ENCODE measurements at places on chromosomes 3 and 15.

- no peak for DNase-seq
Measured at GRCh38 chr3:153818338-153818737, 302.9 kb upstream of the ARHGEF26 start.

DNA sequence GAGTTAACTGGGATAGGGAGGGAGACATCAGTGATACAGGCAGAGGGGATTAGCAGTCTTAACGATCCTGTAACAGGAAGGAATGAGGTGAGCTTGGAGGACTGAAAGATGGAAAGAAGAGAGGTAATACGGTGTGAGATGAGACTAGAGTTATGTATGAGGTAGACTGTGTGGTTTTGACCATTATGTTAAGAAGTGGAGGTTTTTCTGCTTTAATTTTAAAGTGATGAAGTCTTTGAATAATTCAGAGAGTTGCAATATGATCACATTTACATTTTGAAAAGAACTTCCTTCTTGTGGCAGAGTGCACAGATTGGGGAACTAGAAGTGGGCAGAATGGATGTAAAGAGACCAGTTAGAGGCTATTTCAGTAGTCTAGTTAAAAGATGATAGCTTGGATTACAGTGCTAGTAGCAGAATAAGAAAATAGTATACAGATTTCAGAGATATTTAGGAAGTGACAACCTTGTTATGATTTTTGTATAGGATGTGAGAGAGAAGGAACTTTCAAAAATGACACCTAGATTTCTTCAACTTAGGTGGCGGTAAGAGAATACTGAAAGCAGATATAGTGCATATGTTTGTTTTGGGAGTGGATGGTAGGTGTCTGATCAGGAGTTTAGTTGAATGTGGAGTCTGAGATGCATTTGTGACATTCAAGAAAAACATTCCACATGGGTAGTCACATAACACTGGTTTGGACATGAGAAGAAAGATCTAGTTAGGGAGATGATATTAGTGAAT lies 40.5 kb downstream of the STT3B start:
- no peak for DNase-seq

DNA sequence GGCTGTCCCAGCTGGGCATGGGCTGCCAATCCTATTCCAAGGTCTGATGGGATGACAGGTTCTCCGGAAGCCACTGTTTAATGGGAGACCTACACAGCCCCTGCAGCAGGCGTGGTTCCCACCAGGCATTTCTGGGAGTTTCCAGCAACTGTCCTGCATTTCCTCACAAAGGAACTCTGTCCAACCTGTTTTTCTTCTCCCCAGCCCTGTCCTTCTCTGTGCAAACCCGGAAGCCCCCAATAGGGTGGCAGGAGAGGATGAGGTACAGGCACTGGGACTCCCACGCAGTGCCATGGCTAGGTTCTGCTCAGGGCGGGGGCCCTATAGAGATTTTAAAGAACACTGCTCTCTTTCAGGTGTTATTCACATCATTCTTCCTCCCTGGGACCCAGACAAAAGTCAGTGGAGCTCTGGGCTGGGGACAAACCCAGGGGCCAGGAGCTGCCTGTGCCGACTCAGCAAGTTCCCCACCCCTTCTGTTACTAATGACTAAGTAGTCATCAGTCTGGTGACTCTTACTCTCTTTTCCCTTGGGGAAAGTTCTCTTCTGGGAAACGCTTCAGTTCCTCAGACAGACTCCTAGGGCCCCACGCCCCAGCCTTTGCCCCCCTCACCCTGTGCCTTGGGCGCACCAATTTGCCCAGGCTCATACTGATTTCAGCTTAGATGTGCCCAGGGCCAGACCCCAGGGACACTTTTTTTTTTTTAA lies 97.7 kb downstream of the CD47 start:
- no peak for DNase-seq

DNA sequence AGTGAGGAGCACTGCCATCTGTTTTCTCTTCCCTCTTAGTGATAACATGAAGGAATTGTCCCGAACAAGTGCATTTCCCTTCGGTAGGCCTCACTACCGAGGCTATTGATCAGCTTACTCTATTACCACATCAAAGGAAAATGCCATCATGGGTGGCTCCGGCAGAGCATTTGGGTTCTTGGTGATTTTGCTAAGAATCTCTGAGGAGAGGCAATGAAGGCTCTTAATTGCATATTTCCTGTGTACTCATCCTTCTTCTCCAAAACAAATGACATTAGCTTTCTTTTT lies 35.3 kb downstream of the CHRD start:
- DNase-seq: no peak

DNA sequence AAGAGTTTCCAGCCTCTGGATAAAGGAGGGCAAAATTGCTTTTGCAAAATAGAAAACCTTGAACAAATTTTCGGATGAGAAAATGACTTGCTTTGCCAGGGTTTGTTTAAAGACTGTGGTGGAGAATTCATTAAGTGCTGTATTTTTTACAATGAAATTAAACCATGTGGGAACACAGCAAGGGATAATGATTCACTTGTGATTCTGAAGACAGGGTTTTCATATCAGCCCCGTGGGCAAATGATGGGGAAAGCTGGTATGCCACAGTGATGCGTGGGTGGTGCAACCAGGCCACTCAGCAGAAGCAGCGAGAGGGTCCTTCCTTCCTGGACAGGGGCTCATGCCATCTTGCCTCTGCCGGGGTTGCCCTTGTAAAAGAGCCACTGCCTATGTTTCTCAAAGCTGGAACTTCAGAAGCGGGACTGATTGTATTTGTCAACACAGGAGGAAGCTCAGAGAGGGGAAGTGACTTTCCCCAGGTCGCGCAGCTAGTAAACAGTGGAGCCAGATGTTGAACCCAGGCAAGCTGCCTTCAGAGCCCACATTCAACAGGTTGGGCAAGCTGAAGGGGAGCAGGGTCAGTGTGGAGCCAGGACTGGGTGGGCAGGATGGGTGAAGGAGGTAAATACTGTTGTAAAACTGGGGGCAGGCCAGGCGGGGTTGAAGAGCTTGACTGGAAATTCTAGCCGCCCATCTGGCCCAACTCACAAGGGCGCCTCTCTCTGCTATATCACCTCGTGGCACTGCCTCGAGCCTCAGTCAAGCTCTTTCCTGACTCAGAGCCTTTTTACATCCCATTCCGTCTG lies 79.1 kb downstream of the TOP2B start:
- DNase-seq: no peak

DNA sequence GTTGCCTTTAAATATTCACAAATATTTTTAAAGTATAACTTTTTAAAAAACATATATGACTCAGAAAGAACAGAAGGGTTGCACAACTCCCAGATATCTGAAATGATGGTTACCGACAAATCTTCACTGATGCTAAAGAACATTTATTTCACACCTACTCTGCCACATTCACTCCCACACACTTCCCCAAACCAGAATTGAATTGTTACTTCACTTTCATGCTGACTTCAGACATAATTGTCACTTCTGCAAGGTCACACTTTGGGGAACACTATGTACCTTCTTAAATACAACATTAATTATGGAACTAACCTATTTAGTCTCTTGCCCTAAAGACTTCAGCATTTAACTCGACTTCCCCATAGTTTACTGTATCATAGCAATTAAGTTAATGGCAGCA lies 795.1 kb downstream of the FHIT start:
- DNase-seq: no peak

GRCh38 chr3:70811880-70812279 lies 499.4 kb upstream of the MDFIC2 start:
- no peak for DNase-seq

GRCh38 chr15:67406257-67406861 lies 114.6 kb upstream of the C15orf61 start:
- DNase-seq: no peak

DNA sequence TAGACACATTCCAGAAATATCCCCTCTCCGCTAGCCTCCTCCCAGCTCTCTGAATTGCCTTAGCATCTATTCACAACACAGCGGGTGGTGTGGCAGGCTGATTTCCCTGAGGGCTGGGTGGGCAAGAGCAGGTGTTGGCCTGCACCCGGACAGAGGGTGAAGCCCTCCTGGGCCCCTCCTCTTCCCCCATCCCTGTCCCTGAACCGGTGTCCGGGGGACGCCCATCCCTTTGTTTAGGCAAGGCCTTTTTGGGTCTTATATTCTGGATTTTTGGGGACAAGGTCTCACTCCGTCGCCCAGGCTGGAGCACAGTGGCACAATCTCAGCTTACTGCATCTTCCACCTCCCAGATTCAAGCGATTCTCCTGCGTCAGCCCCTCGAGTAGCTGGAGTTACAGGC lies 55.2 kb upstream of the KLHL25 start:
- DNase-seq: no peak

DNA sequence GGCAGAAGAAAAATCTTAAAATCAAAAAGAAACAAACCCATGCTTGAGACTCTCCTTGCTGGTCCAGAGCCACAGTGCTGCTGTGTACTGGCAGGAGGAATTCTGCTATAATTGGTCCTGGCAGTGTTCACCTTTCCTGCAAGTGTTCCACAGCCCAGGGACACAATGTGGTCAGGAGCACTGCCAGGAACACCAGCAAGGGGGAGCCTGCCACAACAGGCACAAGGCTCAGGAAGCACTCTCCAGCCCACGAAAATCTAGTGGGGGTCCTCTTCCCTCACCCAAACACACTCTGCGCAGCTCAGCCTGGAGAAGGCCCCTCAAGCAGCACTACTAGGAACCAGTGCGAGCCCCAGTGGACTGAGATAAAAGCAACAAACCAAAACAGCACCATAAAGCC lies 92.9 kb downstream of the UBE3A start:
- no peak for DNase-seq

- DNase-seq: no peak
Measured at GRCh38 chr3:188267790-188268335, 113.9 kb downstream of the LPP start.

DNA sequence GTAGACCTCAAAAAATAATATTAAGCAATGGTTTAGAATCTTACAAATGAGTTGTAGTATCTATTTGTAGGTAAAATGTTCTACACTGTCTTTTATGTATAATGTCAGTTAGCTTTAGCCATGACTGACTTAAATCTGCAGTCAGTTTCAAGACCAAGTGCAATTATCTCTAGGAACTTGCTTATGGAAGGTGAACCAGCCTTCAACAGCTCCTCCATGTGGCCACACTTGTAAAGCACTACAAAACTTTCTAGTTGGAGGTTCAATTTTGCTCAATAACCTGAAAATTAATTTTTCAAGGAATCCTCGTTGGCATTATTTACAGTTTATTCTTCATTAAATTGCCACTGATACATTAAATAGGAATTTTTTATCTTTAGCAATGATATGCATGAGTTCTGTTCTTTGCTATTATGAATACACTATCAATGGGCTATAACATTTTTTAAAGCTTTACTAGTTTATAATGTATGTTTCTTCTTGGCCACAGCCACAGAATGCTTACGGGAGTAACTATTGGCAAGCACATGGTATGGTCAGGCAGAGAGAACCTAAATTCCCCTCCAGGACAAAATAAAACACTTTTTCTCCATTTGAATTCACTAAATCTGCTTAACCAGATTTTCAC lies 315.3 kb upstream of the UBE2E2 start:
- peak; percentile 41 for DNase-seq

DNA sequence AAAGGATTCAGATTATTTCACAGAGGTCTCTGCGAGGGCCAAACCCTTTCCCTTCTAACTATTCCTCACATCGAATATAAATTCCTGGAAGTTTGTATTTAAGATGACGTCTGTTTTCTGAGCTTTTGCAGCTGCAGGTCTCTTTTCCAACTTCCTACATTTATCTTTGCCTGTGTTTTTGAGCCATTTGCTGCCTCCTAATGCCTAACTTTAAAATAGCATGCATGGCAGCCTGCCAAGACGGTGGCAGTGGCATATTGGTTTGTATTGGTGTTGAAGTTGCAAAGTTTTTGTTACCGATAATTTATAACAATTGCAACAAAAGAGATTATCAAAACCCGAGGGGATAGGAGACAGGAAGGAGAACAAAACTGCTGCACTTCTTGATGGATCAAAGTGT lies 187.1 kb upstream of the DNAJC19 start:
- DNase-seq: no peak

DNA sequence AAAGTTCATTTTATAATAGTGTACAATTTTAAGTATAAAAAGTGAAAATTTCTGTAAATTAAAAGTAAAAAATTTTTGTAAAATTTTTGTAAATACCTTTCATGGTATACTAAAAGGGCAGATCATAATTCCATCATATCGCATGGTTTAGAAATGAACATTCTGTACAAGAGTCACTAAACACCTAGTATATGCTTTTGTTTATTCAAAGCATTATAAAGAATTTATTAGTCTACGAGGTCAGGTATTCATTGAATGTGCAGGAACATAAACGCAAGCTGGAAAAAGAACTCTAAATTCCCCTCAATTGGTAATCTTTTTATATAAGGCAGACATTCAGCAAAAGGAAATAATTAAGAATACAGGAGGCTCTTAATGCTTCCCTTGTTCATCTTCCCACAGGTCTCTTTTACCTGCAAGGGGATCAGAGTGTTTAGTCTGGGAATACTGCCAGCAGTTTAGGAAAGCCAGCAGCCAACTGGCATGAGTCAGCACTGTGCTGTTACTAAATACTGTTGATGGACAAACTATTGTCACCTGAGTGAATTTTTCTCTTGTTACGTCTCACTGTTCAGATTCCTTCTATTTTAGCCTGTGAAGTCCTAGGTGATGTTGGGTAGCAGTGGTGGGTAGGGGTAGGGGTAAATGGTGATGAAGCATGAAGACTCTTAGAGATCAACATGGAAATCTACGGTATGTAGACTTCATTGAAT lies 70.1 kb downstream of the UQCC5 start:
- peak; percentile 4 for DNase-seq

GRCh38 chr3:87898971-87899370 lies 159.8 kb downstream of the CGGBP1 start:
- DNase-seq: no peak

GRCh38 chr3:4756855-4757574 lies 222.2 kb upstream of the BHLHE40 start:
- no peak for DNase-seq

- no peak for DNase-seq
Measured at GRCh38 chr3:59774000-59774399, 724.2 kb upstream of the CFAP20DC start.

DNA sequence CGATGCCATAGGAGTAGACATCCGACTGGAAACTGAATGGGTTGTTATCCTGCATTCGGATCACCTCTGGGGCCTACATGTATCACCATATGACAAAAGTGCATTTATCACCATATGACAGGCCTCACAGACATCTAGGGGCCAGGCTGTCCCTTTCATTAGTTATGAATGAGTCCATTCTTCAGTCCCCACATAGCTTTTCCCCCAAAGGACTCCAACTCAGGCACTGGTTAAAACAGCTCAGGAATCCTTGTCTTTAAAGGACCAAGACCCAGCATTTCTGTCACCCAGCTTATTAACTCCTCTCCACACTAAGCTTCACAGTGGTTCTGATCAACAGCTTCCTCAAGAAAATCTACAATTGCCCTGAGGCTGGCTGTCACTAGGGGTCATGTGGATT lies 28.3 kb downstream of the MKRN2 start:
- no peak for DNase-seq

- no peak for DNase-seq
Measured at GRCh38 chr3:144622845-144623244, 651.2 kb downstream of the DIPK2A start.

GRCh38 chr3:160565442-160566403 lies at the start of gene KPNA4:
KPNA4 (minus strand) TSS chr3:160565571; CDS start chr3:160565282, 289 bp downstream.
- DNase-seq: peak; percentile 91

Measured in SW 1271 (cell line).